ENCODE measurements at places on chromosomes 11 and 22. TPM values are rescaled to one million over a fixed set of nuclear protein-coding genes. Genes with fewer than 3 reads are reported as not detected.

The SLC6A5 gene
- total RNA-seq = not detected

DNA sequence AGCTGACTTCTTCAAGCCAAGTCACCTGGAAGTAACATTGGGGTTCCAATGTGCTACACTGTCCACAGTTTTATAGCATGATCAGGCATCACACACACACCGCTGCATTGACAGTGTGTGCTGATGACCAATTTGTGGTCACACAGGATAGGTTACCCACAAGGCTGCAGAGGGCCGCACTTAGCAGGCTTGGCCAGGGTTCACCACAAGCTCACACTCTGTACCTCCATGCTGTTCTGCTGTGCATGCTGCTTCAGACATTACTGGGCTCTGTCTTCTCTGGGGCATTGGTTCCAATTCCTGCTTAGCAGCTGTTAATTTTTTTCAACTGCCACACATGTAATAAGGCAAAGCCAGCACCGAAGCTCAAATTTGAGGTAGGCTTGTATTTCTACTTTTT, 11.0 kb upstream of the NRIP3 start:
- DNase-seq = no peak

GRCh38 chr22:22182218-22182989, 62.2 kb upstream of the VPREB1 start:
- DNase-seq = no peak

GRCh38 chr11:68340003-68340767, 27.8 kb downstream of the LRP5 start:
- DNase-seq = no peak

DNA sequence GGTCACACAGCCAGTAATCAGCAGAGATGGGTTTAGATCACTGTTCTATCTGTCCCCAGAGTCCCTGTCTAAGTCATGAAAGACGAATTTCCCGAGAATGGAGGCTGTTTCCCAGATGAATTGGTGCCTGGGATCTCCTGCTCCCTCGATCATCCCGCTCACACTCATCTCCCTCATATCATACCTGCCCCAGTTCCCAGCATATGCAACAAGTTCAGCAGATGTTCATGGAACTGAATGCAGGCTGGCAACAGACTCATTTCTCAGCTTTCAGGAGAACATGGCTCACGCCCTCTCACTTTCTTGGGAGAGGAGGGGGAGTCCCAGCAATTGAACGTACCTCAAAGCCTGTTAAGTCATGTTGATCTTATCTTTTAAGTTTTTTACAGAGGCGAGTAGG, 22.1 kb downstream of the CD6 start:
- DNase-seq = no peak

DNA sequence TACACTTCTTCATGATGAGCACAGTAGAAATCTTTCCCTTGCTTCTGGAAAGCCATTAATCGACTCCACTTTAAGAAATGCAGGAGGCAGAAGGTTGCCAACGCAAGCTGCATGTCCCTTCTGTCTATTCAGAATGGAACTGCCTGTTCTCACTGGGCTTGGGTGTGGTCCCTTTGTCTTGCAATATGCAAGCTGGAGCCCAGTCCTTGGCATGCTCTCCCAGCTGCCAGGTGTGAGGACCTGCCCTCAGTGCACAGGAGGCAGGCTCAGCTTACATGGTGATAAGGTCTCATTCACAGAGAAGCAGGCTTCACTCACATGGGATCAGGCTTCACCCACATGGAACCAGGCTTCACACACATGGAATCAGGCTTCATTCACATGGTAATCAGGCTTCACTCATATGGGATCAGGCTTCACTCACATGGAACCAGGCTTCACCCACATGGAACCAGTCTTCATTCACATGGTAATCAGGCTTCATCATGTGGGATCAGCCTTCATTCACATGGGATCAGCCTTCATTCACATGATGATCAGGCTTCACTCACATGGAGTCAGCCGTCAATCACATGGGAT, 59.2 kb upstream of the USP47 start:
- DNase-seq = peak; percentile 90
